Activated CD4-positive, alpha-beta T cell treated with anti-CD3 and anti-CD28 coated beads, Interleukin-2, Interleukin-6, amounts not matched to agents 100 ng/mL and 50 ng/mL, durations not matched to agents 16 hours and 8 hours (primary cell): ENCODE measurements at places on chromosomes 16 and 17.

- DNase-seq: no peak
Observed at GRCh38 chr17:34990921-34991365, 10.6 kb downstream of the LIG3 start.

DNA sequence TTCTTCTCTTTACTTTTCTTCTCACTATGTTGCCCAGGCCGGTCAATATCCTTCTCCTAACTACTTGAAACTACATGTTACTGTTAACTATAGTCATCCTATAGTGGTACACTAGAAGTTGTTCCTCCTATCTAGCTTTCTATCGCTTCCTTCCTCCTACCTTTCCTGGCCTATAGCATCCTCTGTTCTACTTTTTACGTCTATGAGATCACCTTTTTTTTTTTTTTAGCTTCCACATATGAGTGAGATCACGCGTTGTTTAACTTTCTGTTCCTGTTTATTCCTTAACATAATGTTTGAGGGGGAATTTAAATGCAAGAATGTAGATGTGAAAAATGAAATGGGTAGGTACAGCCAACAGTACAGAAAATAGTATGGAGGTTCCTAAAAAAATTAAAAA lies 30.5 kb upstream of the YPEL2 start:
- no peak for DNase-seq

GRCh38 chr17:81442791-81443190 lies 47.5 kb downstream of the BAHCC1 start:
- no peak for DNase-seq

GRCh38 chr16:4510747-4511426 lies 27.7 kb downstream of the CDIP1 start:
- DNase-seq: no peak

DNA sequence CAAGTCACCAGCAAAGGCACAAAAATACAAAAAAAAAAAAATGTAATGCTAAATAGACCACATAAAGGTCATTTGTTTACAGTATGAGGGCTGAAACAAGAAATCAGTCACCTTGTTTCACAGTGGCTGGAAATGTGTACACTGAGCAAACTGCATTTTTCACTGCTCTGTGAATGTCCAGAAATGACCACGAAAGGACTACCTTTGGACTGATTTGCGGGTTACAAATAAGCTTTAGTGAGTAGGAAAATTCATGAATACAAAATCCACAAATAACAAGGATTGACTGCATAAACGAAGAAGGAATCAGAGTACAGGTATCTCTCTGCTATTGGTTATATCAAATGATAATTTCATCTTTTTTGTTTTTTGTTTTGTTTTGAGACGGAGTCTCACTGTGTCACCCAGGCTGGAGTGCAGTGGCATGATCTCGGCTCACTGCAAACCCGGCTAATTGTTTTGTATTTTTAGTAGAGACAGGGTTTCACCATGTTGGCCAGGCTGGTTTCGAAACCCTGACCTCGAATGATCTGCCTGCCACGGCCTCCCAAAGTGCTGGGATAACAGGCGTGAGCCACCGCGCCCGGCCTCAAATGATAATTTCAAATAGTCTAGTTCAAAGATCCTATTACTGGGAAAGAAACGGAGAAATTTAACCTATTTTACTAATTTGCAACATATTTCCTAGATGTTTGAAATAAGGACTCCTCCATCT lies 30.5 kb downstream of the CYTH1 start:
- DNase-seq: no peak

GRCh38 chr17:50316016-50316587 lies 29.8 kb upstream of the XYLT2 start:
- DNase-seq: no peak
